ENCODE measurements at places on chromosomes 12 and 14.

DNA sequence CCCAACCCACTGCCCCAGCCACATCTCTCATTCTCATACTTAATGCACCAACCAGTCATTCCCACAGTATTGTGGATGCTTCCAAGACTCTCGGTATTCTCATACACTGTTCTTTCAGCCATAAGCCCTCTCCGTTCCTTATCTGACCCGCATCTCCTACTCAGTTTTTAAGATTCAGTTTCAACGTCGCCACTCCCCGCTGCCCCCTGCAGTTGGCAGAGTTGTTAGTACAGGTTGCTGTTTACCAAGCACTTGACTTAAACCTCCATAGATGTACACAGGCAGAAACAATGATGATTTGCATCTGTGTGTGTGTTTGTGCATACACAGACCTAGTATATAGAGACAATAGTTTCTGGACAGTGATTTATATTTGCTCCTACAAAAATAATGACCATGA lies 40.2 kb downstream of the PAH start:
- no peak for DNase-seq

GRCh38 chr12:17949558-17950141 lies 140.3 kb downstream of the RERGL start:
- no peak for DNase-seq

- no peak for DNase-seq
Observed at GRCh38 chr12:47078733-47079467, 521 bp upstream of the PCED1B start.

GRCh38 chr12:115210533-115211252 lies 526.7 kb upstream of the TBX3 start:
- no peak for DNase-seq

DNA sequence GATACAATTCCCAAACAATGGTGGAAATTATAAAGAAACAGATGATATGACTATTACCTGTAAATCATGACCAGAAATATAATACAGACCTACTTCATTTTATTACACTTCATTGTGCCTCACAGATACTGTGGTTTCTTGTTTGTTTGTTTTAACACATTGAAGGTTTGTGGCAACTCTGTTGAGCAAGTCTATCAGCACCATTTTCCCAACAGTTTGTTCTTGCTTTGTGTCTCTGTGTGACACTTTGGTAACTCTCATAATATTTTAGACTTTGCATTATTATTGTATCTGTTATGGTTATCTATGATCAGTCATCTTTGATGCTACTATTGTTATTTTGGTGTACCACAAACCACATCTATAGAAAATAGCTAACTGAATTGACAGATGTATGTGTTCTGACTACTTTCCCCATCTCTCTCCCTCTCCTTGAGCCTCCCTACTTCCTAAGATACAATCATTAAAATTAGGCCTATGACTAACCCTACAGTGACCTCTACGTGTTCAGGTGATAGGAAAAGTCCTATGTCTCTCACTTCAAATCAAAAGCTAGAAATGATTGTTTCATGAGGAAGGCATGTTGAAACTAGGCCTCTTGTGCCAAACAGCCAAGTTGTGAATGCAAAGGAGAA lies 49.1 kb downstream of the FBXO33 start:
- no peak for DNase-seq

DNA sequence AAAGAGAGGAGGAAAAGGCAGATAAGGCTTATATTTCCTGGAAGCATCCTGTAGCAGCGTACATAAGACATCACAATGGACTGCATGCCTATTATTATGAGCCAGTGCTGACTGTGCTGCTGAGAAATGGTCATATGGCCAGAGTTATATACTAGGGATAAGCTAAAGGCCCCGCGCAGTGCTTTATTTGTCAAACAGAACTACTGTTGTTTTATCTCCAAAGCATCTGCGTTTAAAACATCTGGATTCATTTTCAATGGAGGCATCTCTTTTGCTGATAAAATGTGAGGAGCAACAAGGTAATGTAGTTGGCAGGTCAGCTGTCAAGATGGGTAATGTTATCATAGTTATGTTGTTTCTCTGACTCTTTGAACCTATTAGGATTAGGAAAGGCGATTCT lies 28.0 kb upstream of the LMNTD1 start:
- no peak for DNase-seq

DNA sequence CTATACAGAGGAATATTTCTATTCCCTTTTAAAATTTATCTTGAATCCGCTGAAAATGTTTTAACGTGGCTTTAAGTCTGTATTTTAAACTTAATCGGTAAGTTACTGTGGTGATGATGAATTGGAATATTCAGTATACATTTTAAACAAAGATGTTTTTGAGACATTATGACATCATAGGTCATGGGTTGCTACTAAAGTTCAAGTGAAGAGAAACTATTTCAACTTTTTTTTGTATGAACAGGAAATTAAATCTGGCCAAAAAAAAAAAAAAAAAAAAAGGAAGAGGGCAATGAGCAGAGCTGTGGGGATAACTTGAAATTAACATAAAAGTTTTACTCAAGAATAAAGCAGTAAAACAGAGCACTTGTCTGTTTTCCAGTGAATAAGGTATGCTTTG lies 109.0 kb downstream of the PLEKHA5 start:
- no peak for DNase-seq

DNA sequence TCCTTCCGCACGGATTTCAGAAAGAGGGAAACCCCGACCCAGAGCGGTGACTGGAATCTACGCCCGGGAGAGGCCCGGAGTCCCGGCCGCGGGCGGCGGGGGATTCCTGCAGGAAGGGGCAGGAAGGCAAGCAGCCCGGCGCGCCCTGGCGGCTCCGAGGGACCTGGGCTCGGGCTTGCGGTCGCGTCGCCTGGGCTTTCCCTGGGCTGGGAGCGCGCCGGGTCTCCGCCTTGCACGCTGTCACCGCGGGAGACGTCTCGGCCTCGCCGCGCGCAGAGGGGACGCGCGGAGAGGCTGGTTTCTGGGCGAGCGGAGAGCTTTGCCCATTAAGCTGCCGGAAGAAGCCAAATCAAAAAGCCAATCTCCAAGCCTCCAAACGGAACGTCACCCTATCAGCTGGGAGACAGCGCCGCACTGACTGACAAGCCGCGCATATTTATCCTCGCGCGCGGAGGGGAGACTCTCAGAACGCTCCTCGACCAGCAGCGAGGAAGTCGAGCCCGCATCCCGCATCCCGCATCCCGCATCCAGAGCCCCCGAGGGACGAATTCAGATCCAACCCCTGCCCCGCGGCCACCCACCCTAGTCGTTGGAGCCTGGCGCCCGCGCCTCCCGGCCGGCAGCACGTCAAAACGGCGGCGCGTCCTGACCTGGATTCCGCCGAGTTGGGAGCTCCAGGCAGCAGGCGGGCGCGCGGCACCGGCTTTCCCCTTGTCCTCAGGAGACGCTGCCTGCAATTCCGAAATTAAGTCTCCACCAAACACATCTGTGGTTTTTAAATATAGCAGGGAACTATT lies at the start of gene SLC8A3:
TSS of gene SLC8A3 (minus strand) at position 293 of the 797 bp plus-strand sequence. CDS start 20,529 bp downstream, outside the sequence.
- no peak for DNase-seq

GRCh38 chr14:68103853-68104252 lies 284.3 kb downstream of the RAD51B start:
- DNase-seq: no peak

DNA sequence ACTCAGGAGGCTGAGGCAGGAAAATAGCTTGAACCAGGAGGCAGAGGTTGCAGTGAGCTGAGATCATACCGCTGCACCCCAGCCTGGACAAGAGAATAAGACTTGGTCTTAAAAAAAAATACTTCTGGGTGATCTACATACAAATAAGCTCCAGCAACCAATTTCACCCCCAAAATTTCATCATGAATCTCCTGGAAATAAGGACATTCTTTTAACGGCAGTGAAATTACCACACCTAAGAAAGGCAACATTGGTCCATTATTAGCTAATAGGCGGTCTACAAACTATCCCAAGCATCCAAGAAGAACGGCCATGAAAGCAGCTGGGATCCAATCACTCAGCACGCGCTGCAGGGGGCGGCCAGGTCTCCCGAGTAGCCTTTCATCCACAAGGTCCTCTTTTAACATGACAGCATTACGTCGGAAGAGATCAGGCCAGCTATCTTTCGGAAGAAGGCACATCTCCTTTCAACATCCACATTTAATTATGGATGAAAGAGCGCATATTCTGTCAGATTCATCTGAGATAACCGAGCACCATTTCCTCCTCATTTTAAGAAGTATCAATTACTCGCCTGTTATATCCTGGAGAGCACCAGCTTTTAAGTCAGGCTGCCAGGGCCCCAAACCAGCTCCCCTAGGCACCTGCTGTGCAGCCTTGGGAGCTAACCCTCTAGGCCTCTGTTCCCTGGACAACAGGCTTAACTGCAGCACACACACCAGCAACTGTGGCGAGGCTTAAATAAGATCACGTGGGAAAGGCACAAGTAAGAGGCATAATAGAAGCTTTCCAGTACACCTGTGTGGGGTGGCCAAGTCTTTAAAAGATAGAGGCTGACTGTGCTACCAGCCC lies 4.2 kb downstream of the SLC15A4 start:
- no peak for DNase-seq

Data from thoracic aorta (tissue), 2 donors.